ENCODE measurements at places on chromosomes 4 and X.

DNA sequence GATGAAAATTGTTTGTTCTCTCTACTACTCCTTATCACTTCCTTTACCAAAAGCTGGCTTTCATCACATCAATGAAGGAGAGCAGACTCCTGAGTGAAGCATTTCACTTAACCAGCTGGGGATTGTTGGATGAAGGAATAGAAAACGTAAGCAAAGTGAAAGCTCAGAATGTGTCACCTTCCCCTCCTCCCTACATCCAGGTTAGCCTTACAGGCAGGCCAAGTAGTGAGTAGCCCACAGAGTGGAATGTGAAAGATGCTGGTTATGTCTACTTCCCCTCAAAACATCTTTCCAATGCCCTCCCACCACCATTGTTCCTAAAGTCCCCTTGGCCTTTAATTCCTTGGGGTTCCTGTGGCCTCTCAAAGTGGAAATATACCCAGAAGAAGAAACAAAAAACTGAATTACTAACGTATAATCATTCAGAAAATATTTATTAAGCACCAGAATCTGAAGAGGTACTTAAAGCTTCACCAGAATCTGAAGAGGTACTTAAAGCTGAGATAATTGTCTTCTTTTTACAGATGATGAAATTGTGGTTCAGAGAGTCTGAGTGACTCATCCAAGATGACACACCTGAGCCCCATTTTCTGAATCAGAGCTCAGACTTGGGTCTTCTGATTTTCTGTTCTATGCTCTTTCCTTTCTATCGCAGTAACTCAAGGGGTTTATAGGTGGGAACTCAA, 6.5 kb downstream of the P2RY4 start:
- DNase-seq = no peak

- no peak for DNase-seq
These were observed 72.0 kb downstream of the TMEM144 start for GRCh38 chr4:158282252-158282651.

- DNase-seq = no peak
These were observed 36.7 kb downstream of the PSAPL1 start for GRCh38 chr4:7398104-7398423.

- no peak for DNase-seq
These were observed 53.1 kb downstream of the ARHGEF38 start for GRCh38 chr4:105605493-105605892.

- no peak for DNase-seq
These were observed 199.3 kb upstream of the GRID2 start for GRCh38 chr4:92104506-92104905.

DNA sequence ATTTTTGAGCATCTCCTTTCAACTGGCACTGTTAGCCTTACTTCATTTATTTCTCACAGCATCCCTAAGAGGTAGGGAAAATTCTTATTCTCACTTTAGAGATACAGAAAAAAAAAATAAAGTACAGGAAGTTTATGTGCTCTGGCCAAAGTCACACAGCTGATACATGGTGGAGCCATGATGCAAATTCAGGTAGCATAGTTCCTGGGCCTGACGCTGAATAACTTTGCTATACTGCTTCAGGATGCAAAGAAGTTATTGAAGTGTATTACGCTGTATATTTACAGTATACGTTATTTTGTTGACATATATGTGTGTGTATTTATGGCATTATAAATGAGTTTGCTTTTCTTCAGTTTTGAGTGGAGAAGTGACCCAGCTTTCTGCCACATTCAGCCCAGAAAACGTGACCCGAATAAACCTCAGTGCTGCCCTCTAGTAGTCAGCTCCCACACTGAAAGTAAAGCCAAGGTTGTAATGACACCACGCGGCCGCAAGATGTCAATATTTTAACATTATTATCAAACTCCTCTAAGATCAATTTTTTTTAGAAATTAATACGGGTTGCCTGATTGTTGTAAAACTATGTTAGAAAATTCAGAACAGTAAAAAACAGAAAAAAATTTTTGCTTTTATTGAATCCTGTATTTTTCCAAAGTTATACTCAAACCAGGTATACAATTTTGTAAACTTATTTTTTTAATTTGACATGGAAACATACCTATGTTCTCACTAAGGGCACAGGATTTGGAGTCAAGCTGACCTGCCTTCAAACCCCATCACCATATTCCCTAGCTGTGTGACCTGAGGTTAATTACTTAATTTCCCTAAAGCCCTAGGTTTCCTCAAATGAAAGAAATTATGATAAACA, 3.8 kb upstream of the GUCY2F start:
- DNase-seq = peak; percentile 47
